ENCODE measurements at places on chromosomes 3 and 15.

- DNase-seq: no peak
Measured at GRCh38 chr15:100663915-100664281, 61.5 kb downstream of the ASB7 start.

GRCh38 chr15:25741256-25741580 lies 121.9 kb downstream of the ATP10A start:
- no peak for DNase-seq

- no peak for DNase-seq
Measured at GRCh38 chr3:79810092-79810491, 42.3 kb upstream of the ROBO1 start.

DNA sequence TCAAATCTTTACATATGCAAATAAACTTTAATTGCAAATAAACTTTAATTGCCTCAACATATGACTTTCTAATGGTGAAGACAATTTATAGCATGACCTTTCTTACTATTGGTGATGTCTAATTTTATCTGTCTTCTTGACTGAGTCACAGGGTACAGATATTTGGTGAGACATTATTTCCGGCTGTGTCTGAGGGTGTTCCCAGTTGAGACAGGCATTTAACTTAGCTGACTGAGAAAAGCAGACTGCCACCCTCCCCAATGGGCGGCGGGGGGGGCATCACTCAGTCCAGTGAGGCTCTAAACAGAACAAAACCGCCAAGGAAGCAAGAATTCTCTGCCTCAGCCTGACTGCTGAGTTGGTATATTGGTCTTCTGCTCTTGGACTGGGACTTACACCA lies 160.0 kb downstream of the TBL1XR1 start:
- DNase-seq: no peak

GRCh38 chr3:43307226-43307625 lies 20.9 kb downstream of the SNRK start:
- DNase-seq: no peak

GRCh38 chr3:24195504-24196230 lies 250.6 kb downstream of the NR1D2 start:
- DNase-seq: no peak

- DNase-seq: no peak
Measured at GRCh38 chr3:72086743-72087087, 301.8 kb upstream of the PROK2 start.

DNA sequence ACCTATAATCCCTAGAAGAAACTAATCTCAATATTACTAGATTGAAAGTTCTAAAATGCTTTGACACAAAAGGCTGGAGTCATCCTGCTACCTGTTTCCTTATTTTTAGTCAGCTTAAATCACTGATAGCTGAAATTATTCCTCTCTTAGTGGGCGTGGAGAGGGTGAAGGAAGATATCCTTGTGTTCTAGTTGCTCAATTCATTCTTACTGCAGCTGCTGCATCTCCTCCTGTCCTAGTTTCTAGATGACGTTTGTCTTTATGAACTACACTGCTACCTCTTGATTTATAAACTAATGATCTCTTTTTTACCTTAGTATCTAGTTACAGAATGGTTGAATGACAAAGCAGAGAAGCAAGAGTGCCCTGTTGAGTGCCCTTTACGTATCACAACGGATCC lies 50.7 kb downstream of the SETD5 start:
- DNase-seq: no peak

DNA sequence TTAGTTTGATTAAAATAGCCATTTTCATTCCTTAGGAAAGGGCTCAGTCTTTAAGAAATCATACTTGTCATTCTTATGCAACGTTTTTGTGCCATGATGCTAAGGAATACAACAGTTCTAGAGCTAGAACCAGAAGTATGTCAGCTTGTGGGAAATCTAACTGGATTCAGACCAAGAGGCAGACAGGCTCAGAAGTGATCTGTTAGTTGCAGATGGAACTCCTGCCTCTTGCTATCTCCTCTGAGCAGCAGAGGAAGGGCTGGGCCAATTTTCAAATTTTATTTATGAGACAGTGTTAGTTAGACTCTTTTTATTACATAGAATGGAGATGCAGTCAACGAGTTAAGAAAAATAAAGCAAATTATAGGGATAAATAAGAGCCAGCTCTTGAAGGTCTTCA lies 48.5 kb upstream of the RYR3 start:
- DNase-seq: no peak

DNA sequence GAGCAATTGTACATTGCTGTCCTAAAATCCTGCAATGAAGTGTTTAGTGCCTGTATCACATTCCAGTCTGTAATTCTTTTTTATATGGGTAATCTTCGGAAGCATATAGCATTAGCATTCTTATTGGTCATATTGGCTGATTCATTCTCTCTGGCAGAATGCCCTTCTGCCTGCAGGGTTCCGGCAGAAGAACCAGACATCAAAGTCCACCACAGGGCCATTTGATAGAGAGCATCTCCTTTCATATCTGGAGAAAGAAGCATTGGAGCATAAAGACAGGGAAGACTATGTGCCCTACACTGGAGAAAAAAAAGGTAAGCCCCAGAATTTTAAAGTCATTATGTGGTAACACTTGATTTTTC lies 39.6 kb downstream of the TMOD3 start:
- DNase-seq: no peak

DNA sequence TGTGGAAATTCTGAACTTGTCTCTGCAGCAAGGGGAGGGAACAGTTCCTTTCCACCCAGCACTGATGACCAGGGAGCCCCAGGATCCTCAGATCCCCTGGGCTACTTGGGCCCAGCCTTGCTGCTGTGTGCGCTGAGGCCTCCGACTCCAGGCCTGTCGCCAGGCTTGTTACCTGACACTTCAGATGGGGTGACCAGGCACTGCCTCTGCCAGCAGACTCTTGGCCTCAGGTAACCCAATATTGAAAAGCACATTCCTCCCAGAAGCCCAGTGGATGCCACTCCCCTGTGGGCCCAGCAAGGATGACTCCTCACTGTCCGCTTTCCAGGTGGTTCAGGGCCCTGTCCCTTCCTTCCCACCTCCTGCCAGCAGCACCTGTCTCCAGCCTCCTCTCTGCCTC lies 3.5 kb upstream of the PLA2G4E start:
- DNase-seq: no peak

- no peak for DNase-seq
Measured at GRCh38 chr3:116886202-116886893, 176.8 kb downstream of the TUSC7 start.

GRCh38 chr3:49017971-49018706 lies at the start of gene DALRD3:
DALRD3 (minus strand) TSS chr3:49018580; CDS start chr3:49018564, 16 bp downstream.
- DNase-seq: peak; percentile 57

DNA sequence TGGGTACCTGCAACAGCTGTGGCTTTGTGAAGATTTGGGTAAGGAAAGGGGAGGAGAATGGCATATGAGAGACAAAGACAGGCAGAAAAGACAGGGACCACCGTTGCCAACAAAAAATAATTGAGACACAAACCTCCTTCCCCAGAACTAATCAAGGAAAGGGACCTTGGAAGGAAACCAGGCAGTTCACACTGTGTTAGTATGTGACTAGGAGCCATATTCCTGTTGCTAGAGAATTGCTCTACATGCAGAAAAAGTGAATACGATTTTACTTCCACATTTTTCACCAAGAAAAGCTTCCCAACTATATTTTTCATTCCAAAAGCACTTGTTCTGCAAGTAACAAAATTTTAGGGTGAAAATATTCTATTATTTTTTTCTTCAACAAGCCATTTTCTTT lies 393.7 kb upstream of the ADAMTS9 start:
- no peak for DNase-seq

DNA sequence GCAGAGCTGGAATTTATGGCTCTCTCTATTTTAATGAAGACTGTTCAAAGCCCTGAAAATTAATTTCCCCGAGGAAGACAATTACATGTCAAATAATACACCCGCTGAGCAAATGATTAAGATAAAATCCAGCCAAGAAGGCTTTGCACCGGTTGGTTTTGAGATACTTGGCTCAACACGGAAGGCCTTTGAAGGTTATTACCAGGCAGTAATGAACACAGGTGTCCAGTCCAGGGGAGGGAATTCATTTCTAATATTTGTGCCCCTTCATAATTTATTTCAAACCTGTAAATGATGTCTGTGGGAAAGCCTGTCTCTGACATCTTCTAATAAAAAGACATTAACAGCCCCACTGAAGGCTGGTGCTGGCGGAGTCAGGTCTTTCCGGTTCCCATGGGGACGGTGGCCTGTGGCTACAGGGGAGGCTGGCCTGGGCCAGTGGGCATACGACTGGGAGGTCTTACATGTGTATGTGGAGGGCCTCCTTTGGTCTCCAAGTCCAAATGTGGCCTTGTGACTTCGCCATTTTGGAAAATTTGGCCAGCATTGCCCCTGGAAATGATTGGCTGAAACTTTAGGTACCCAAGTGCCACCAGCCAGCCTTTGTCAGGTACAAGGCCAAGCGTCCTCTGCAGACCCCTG lies 49.9 kb upstream of the IQSEC1 start:
- DNase-seq: no peak

GRCh38 chr3:19540464-19540863 lies 392.2 kb downstream of the KCNH8 start:
- DNase-seq: no peak

DNA sequence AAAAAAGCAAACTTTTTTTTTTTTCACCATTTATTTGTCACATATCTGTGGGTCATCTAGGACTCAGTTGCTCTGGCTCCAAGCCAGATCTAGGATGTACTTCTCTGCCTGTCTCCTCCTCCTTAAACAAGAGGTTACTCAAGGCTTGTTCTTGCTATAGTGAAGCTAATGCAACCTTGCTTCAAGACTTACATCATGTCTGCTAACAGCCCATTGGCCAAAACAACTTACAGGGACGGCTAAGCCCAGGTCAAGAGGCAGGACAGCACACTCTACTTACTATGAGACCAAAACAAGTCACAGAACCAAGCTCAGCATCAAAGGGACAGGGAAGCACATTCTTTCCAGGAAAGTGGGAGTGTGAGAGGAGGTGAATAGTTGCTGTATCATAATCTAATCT lies 123.8 kb upstream of the BNIP2 start:
- no peak for DNase-seq
